Fibroblast of upper back skin (primary cell): ENCODE measurements at places on chromosomes 3 and 15.

GRCh38 chr3:194311000-194311399, 40.1 kb downstream of the CPN2 start:
- no peak for DNase-seq

DNA sequence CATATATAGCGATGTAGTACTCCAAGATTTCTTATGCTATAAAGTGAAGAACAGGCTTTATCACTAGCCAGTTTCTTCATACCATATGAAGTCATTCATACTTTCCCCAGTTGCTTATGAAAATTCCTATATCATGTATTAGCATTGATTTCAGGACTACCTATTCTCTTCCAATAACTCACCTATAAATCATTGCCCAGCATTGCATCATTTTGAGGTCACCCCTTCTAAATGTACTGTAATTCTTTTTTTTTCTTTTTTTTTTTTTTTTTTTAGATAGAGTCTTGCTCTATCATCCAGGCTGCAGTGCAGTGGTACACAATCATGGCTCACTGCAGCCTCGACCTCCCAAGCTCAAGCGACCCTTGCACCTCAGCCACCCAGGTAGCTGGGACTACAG, 27.1 kb downstream of the RTP3 start:
- no peak for DNase-seq

DNA sequence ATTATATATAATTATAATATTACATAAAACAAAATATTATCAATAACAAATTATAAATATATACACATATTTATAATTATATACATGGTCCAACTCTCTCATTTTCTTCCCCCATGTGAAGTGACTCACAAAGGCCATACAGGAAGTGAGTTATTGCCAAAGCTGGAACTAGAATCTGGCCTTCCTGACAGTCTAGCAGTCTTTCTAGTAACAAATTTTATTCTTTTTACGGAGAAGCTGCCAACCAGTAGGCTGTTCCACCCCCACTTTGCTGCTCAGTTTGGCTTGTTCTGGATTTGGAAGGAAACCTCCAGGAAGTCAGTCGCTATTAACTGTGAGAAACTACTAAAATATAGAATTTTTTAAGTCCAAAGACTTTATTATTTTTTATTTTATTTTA, 79.6 kb downstream of the DHX36 start:
- DNase-seq: peak; percentile 59

DNA sequence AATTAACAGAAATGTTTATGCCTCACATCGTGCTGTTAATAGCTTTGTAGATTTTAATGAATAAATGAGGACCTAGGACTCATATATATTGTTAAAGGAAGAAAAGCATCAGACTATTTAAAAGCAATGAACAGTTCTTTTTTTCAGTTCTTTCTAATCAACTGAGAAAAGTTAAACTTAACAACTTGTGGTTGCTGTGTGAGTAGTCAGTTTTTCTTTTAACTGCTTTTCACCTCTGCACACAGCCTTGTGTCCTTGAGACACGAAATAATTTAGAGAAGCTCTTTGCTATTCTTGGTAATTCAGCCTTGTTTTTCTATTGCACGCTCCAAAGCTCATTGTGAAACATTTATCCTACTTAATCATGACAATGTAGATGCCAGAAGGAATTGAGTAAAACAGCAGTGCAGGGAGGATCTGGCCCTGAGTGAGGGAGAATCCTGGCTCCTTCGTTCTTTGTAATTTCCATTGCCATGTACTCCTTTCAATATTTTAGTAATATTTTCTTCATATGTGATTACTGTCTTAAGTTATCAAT, 499.0 kb downstream of the PYDC2 start:
- DNase-seq: peak; percentile 8

- peak; percentile 92 for DNase-seq
Measured at GRCh38 chr15:40906091-40906990, 12.1 kb downstream of the VPS18 start.

- no peak for DNase-seq
Measured at GRCh38 chr3:107641572-107642307, 119.0 kb downstream of the BBX start.

- no peak for DNase-seq
Measured at GRCh38 chr3:197501496-197501878, 54.3 kb downstream of the BDH1 start.

DNA sequence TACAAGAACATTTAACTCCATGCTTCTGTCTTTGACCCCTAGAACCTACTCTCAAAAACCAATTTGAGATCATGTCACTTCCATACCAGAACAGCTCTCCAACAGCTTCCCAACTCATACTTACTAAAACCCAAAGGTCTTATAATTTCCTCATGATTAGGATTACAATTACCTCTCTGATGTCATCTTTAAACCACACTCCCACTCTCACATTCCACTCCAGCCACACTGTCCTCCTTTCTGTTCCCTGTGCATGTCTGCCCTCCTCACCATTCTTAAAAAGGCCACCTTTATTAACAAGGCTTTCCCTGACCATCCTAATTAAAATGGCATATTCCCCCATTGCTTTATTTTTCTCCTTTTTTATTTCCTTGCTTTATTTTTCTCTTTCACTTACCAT, 18.9 kb downstream of the PHC3 start:
- no peak for DNase-seq

DNA sequence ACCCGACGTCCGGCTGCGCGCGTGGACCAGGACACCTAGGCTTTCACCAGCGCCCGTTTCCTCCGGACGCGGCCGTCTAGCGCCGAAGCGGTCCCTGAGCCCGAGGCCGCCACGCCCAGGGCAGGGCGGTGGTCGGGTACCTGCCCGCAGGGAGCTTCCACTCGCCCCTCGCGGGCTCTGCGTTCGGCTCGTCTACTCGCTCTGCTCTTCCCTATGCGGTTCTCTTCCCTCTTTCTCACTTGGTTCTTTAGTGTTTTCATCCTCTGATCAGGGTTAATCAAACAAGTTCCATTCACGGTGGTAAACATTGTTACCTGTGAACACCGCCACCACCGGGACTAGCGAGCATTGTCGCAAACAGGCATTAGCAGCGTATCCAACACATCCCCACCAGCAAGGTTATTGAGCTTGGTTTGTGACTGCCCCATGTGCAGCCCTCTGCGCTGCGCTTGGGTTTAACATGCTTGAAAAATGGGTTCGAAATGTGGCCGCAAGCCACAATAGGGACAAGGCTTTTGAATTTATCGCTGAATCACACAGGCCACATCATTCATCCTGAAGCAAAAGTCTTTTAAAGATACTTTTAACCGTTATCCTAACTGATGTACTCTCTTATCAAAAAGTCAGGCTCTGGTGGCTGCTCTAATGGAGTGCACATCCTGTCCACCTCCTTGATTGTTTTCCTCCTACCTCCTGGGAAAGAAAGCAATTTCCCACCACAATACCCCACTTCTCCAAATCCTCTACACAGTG, 843 bp upstream of the CD47 start:
- DNase-seq: no peak

DNA sequence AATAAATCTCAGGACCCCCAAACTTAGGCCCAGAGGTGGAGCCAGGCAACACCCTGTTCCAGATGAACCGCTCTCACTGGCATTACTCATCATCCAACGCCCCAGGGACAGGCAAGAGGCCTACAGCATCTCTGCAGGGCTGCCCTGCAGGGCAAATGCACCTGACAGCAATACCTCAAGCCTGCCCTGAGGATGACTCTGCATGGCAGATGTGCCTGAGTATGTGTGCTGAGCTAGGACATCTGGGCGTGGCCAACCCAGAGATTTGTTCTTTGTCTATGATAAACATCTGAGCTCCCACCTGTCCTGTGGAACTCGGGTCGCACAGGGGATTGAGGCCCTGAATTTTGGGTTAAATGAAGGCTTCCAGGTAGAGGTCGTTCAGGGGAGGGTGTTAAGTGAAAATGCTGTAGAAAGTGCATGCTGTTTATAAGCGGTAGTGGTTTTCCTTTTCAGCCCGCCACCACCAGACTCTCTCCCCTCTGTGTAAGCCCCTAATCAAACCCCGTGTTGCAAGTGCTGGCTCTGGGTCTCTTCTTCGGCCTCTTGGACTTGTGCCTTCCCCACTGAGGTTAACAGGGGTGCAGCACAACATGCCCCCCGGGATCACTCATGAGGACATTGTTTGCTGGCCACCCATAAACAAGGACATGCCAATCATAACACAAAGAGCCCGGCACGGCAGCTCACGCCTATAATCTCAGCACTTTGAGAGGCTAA, 92.3 kb downstream of the ATP10A start:
- DNase-seq: no peak

- DNase-seq: no peak
Measured at GRCh38 chr15:67186226-67186649, 68.2 kb downstream of the AAGAB start.

DNA sequence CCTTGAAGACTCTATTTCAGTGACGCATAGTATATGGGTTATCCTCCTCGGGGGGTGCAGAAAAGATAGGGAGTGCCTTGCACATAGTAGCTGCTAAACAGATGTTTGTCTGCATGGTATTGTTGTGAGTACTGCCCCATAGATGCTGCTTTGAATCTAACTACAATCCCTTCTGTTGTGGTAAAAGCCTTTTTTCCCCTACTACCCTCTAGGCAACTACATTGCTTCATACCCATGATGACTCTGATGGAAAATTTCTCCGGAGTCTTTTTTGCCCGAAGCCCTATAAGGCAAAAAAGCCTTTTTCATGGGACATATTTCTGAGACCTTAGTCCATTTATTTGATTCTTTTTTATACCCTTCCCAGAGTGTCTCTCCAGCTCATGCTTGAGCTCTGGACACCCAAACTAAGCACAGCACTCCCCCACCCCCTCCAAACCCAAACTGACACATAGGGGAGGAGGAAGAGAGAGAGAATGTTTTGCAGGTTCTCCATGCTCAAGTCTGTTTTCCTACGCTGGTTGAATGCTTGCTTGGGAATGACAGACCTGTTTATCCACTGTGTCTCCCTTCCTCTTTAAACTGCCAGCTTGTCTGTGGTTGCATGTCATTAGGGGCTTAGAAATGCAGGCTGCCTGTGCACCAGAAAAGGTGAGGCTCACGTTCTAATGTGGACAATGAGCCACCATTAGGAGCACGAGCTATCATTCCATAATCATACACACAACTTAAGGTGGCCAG, 52.9 kb downstream of the LRTM1 start:
- DNase-seq: no peak

GRCh38 chr3:57752307-57752706, 3.8 kb upstream of the SLMAP start:
- DNase-seq: peak; percentile 37

DNA sequence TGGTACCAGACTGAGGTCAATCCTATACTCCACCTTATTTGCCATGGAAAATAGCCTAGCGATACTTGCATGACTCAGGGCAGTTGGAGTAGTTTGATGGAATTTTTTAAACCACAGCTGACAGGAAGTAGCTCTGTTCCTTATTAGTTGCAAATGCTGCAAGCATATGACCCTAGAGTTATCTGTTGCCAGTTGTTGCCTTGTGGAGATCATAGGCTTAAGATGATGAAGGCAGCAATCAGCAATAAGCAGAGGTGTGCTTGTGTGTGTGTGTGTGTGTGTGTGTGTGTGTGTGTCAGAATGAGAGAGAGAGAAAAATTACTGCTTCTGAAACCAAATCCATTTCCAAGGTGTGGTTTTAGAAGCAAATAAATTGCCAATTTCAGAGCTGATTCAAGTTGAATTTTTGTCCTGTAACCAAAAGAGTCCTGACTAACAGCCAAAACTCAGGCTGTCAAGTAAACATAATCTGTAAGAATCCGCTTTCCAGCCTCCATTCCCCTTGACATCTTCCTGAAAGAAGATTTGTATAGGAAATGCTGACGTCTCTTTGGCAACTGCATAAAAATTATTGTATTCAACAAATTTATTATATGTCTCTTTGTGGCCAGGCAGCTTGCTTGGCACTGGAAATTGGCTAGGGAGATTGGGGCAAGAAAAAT, 141.2 kb downstream of the SERPINI1 start:
- peak; percentile 90 for DNase-seq

DNA sequence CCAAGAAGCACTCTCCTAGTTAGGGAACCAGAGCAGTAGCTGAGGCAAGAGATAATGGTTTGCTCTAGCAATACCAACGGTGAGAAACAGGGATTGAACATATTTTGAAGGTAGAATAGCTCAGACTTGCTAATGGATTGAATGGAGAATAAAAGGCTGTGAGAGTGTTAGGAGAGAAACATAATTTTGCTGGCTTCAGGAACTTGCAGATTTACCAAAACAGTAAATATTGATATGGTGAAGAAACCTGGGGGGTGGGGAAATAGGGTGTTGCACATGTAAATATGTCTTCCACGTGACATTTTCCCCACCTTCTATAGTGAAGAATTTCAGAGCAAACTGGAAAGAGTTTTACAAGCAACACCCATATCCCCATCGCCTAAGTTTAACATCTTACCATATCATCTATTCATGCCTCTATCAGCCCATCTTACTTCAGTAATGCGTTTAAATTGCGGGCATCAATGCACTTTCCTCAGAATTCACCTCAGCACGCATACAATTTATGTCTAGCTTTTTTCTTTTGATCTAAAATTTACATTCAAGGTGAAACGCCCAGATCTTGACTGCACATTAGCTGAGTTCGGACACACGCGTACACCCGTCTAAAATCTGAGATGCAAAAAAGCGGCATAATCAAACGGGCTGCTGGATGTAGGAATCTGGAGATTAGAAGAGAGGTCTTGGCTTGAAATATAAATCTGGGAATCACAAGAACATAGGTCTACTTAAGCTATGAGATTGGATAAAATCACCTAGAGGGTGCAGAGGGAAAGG, 891 bp upstream of the NR1D2 start:
- DNase-seq: no peak

GRCh38 chr3:154089421-154090420, 31.5 kb upstream of the ARHGEF26 start:
- no peak for DNase-seq

- DNase-seq: no peak
Measured at GRCh38 chr3:162769564-162769963, 1273.0 kb downstream of the OTOL1 start.

GRCh38 chr3:126397610-126398422, 3.1 kb downstream of the CFAP100 start:
- no peak for DNase-seq

DNA sequence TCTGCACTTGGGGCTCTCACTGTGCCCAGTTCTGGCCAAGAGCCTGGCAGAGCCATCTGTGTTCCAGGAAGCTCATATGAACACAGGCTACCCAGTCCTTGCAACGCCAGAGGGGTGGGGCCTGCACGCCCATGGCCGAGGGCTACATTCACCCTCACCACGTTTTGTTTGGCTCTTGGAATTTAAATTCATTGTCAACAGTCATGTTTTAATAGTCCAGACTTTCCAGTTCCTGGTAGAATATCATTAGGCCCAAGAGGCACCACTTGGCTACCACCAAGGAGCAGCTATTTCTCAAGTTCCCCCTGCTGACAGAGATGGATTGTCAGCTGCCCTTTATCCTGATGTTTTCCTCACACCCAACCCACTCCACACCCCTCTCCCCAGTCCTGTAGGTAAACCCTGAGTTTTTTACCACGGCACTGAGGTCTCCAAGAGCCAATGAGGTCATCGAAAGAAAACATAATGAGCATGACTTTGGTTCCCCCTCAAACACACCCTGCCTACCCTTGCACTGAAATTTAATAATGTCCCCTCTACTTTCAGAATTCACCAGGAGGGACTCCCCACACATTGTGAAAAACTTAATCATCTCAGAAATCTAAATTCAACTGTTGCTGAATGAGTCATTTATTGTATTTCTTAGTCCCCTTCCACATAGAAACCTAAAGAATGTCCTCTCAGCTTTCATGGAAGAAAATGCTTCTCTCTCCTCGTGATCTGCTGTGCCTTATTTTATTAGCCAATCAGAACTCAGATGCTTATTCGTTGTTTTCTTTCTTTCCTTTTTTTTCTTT, 125.1 kb downstream of the SHQ1 start:
- DNase-seq: peak; percentile 77
